HTR-8/SVneo (cell line): ENCODE measurements at places on chromosomes 4 and X.

DNA sequence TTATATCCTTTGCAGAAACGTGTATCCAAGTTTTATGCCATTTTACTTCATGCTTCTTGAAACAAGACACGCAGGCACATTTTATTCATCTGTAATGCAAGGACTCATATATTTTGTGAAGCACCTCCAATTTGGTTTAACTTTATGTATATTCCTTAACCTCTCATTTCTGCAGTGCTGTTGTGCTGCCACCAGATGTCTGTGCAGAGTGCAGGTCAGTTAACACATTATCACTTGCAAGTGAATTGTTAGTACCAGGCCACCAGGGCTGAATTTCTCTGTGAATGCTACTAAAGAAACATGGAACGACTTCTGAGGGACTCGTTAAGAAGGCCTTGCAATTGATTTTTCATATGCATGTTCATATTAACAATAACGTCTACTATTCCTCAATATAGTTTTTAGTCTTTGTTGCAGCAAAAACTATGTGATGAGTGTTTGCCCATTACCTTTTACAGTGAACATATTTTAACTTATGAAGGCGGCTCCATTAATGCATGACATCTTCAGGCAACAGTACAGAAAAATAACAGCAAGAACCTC, 770.3 kb downstream of the NLGN4X start:
- no peak for DNase-seq

DNA sequence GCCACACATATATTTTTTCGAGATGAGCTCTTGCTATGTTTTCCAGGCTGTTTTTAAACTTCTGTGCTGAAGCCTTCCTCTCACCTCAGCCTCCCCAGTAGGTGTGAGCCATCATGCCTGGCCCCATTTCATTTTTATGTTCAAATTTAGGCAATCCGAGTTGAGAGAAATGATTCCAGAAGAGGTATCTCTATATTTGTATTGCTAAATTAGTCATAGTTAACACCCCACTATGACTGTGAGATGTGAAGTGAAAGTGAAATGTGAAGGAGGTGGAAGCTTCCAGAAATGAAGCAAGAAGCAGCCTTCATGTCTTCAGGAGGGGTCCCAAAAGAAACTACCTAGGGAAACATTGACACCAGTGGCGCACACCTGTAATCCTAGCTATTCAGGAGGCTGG, 17.7 kb downstream of the APELA start:
- DNase-seq: no peak

DNA sequence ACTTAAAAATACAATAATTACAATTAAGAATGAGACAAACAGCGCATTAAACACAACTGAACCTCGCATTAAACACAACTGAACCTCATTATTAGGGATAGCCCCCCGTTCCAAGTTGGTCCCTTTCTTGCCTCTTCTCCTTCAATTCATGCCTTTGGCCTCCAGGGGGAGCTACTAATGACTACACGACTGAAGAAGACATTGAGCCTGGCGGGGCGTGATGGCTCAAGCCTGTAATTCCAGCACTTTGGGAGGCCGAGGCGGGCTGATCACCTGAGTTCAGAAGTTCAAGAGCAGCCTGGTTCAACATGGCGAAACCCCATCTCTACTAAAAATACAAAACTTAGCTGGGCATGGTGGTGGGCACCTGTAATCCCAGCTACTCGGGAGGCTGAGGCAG, 56.4 kb upstream of the NWD2 start:
- no peak for DNase-seq

GRCh38 chr4:5899881-5900280, 7.0 kb upstream of the CRMP1 start:
- no peak for DNase-seq

DNA sequence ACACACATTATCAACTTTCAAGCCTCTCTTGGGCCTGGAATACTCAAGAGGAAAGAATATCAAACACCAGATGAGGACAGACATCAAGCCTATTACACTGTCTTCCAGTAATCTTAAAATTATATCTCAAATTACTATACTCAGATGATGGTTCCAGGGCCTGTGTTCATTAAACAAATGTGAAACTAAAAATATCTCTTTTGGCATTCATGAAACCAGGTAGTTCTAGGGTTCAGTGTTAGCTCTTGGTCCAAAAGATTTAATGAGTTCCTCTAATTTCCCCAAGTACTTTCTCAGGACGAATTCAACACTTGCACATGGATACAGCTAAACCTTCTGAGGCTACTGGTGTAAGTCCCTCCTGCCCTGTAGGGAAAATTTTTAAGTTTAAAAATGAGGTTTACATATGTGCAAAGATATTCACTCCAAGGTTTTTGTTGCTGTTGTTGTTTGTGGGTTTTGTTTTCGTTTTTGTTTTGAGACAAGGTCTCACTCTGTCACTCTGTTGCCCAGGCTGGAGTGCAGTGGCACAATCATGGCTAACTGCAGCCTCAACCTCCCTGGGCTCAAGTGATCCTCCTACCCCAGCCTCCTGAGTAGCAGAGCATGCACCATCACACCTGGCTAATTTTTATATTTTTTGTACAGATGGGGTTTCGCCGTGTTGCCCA, 79.4 kb downstream of the USP46 start:
- no peak for DNase-seq

DNA sequence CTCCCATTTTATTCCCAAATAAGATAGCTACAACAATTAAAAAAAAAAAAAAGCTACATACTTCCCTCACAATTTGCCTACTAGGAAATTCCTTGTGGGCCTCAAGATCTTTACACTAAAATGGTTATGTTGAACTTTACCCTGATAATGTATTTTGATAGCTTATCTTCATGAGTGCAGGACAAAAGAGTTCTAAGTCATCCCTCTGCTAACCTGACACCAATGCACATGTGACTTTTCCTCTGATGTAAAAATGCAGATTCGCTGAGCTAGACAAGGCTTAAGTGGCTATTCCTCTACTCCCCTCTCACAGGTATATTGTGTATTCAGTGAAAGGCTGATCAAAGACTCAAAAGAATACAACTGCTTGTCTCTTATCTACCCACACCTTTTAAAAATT, 22.5 kb downstream of the ELF2 start:
- no peak for DNase-seq

DNA sequence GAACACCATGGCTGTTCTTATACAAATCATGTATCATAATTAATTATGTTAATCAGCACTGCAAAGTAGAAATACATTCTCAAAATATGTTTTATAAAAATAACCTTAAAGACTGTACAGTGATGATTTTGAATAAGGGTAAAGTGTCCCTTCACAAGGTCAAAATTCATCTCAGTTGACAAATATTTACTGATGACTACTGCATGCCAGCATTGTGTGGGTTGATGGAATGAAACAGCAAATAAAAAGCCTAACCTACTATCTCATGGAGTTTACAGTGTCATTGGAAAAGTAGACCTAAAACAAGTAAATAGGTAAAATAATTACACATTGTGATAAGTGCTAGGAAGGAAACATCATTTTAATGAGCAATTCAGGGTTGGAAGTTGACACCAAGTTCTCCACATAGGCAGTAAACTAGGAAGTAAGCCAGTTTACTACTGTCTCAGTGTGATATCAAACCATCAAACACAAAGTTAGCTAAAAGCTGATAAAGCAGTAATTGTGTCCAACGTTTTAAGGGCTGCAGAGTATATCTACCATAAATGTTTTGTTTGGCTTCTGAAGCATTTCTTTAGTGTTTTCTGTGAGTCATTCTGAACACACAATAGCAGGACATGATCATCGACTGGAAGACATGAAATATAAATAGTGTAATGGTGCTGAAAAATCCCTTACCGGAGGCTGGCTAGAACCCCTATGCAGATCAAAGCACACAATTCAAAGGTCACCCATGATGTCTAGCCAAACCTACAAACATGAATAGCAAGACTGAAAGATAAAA, 221.8 kb downstream of the DACH2 start:
- no peak for DNase-seq

GRCh38 chrX:53190363-53190960, 34.5 kb downstream of the KDM5C start:
- no peak for DNase-seq

DNA sequence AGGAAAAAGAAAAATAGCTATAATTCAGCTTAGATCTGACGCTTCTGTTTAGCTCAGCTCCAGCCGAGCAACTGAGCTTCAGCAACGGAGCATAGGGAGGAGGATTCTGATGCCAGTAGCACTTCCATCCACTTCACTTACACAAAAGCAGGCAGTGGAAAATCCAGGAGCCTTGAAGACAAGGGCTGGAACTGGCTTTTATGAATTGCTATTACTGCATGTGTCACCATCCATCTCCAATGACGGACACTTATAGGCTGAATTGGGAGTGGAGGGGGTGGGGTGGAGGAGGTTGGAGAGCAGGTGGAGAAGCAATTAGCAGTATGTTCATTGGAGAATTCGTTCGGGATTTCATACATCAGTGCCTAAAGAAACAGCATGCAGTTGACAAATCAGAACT, 15.6 kb downstream of the ENOX2 start:
- no peak for DNase-seq

DNA sequence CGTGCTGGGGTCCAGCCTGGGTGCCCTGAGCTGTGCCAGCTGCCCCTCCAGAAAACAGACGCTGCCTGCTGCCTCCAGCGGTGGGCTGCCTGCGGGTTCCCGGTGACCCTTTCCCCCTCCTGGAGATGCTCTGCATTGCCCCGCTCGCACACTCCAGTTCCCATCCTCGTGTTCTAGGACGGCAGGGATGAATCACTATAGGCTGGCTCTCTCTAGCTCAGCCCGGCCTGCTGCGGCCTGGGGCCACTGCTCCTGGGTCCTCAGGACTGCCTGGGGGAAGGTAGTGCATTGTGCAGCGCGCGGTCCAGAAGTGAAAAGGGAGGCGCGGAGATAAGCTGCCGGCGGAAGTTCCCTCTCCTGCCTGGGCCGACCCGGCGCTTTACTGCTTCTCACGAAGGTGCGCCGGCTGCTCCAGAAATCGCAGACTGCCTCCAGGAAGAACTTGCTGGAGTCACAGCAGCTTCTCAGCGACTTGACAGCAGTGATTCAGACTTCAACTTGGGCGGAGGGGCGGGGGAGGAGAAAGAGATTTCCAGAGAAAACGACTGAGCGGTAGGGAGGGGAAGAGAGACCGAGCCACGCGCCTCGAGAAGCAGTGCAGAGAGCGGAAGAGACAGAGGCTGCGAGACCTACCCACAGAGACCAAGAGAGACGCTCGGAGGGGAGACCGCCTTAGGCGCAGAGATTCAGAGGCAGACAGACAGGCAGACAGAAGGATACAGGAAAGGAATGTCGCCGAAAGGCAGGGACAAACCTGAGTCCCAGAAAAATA, 6.7 kb upstream of the MSX1 start:
- DNase-seq: peak; percentile 41

DNA sequence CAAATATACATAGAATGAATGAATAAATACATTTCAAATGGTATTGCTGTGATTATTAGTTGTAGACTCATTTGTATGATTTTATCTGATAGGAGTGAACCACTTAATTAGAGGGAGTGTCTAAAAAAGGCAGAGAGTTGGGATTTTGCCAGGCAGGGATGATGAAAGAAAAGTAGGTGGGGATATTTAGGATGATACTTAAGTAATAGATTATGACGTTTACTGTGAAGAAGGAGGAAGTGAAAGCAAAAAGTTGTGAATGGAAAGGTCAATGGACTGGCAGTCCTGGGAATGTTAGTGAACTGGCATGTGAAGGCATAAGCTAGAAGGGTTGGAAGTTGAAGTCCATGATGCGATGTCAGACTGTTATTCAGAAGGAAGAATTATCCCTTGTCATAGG, 917.1 kb downstream of the RAPGEF2 start:
- no peak for DNase-seq

DNA sequence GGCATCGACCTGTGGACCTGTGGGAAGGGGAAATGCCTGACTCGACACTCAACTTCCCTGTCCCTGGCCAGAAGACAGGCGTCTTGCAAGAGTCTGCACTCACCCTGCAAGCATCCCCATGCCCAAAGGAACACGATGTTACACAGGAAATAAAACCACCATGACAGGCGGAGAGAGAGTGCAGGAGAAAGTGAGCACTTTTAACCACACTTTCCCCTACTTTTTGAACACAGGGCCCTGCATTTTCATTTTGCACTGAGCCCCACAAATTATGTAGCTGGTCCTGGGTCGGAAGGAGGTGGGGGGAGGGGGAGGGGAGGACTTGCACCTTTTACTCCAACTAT, 13.8 kb upstream of the MAN2B2 start:
- no peak for DNase-seq

DNA sequence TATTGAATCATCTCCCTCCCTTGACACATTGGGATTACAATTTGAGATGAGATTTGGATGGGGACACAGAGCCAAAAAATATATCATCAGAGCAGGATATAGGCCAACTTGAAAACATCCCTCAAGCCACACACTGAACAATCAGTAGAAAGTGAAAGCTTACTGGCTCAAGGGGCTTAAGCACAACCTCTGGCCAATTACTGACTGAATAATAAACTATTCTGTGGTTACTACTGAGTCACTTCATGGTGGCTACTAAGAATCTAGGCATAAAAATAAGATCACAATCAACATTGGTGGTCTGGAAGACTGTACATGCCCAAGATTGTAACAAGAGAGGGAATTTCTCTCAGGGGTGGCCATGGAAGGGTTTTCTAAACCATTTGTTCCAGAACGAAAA, 27.4 kb upstream of the GPR174 start:
- no peak for DNase-seq

DNA sequence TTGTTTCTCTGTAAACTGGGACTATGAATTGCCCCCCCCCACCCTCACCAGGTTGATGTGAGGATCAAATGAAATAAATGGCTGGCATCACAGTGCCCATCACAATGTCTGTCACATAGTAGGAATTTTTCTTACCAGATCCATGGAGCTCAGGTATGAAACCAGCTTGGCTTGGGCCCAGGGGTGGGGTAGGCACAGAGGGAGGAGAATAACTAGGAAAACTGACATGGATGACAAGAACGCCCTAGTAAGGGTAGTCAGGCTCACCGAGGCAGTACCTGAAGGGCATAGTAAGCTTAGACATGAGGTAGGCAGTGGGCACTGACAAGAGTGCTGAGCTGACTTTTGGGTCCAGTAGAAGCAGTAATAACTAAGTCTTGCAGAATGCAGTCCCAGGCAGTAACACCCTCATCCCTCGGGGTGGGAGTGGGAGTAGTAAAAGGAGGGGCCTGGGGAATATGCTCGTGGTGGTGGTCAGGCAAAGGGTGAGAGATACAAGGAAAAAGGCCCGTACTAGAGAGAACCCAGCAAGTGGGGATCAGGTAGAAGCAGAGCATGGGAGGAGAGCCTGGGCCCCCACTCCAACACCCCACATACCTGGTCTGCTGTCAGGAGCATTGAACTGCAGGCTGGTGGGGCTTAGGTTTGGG, 155.9 kb upstream of the PJA1 start:
- DNase-seq: no peak

DNA sequence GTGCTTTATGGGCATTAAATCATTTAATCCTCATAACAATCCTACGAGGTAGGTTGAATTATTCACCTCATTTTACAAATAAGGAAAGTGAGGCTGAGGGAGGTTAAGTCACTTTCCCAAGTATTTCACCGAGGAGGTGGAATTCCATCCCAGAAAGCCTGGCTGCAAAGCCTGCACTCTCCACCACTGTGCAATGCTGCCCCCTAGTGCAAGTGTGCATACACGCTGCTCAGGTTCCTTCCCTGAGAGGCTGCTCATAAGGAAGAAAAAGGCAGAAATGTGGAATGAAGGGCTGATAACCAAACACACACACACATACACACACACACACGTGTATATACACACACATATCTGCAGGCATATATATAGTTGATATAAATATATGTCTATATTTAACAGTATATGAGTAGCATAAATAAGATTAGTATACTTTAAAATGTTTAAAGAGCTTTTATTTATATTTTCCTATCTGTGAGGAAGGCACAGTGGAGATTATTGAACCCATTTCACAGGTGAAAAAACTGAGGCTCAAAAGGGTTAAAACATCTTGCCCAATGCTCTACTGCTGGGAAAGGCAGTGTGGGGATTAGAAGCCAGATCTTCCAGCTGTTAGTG, 714.5 kb upstream of the TENM3 start:
- DNase-seq: peak; percentile 64
